ENCODE measurements at places on chromosomes 12 and 14.

GRCh38 chr14:90780519-90780918, 35.7 kb downstream of the TTC7B start:
- DNase-seq, result no peak

DNA sequence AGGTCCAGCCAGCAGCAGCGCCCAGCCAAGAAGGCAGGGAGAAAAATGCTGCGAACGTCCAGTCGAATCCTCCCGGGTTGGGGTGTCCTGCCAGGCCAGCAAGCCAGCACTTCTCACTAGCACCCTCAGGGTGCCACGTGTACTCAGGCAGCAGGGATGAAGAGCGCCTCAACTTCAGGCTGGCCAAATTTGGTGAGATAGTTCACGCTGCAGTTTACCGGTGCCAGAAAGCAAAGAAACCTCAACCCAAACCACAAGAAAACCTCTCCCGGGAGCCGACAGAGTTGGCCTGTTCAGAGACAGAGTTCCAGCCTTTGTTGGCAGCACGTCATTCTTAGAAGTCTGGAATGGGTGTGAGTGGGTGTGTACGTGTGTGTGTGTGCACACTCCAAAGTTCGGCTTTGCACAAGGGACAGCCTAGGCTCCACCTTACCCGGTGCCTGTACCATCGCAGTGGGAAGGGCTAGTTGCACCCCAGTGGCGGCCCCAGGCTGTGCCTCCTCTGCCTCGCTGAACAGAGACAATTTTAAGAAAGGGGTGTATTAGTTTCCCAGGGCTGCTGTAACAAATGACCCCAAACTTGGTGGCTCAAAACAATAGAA, 42.1 kb downstream of the ELK3 start:
- DNase-seq, result no peak

GRCh38 chr14:93716746-93717667, 71.3 kb downstream of the PRIMA1 start:
- no peak for DNase-seq

DNA sequence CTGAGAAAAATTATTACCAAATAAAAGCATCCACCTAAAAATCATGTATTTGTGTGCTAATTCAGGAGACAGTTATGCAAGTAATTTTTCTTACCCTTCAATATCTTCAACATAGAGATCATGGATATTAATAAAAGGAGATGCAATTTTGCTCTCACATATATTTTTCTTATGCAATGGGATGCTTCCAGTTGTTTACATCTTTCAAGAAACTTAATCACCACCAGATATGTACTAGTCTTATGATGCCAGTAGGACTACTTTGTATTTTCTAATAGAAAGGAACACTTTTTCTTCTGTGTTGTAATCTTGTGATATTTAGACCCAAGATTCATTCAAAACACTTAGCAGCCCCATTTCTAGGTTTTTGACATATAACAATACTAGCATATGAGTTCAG, 107.6 kb downstream of the NAV3 start:
- no peak for DNase-seq

GRCh38 chr12:118307069-118307954, 65.4 kb downstream of the TAOK3 start:
- no peak for DNase-seq

GRCh38 chr14:94360945-94361565, 27.3 kb downstream of the SERPINA1 start:
- DNase-seq, result no peak

DNA sequence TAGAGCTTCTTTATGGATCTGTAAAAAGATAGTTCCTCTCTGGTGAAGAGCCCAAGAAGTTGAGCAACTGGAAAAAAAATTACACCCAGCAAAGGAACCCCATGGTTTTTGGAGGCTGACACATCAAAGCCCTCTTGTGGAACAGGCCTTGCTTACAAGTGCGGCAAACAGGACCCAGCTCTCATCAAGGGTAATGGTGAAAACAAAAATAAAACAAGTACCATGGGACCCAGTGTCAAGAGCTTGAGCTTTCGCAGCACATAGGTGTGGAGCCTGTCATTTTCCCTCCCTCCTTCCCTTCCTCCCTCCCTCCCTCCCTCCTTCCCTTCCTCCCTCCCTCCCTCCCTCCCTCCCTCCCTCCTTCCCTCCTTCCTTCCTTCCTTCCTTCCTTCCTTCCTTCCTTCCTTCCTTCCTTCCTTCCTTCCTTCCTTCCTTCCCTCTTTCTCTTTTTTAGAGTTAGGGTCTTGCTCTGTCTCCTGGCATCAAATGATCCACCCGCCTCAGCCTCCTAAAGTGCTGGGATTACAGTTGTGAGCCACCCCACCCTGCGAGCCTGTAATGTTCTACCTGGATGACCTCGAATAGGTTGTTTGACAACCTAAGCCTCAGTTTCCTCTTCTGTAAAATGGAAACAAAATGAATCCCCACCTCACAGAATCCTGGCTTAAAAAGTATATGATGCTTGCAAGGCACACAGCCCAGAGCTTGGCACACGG, 114.3 kb upstream of the RPH3A start:
- DNase-seq, result no peak

DNA sequence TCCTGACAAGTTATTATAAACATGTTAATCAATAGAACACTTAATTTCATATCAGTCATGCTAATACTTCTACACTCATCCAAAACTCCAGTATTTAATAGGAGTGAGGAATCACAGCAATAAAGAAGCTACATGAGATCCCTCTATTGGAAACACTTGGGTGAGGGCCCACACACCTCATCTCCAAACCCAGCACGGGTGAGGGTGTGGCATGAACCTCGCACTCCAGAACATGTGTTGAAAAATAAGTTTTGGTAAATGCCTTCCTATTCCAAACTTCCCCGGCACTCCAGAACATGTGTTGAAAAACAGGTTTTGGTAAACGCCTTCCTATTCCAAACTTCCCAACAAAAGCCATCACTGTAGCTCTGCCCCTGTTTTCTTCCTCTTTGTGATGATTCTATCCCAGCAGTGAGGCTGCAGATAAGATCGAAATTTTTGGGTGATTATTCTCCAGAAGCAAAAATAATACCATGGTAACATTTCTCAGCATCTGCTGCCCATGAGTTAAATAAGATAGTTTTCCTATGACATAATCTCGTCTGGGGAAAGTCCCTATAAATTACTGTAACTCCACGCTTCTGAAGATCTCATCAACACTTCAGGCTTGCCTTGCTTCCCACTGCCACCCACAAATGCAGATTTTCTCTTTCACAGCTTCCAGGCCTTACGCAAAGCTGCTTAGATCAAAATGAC, 24.4 kb upstream of the PTPRB start:
- DNase-seq, result no peak

GRCh38 chr14:104557086-104557485, 22.5 kb upstream of the C14orf180 start:
- DNase-seq, result no peak

GRCh38 chr12:116562090-116562489, 2.9 kb downstream of the MAP1LC3B2 start:
- no peak for DNase-seq

GRCh38 chr14:90235179-90235976, 21.0 kb upstream of the PSMC1 start:
- peak; percentile 21 for DNase-seq

GRCh38 chr12:124520265-124520701, 47.1 kb downstream of the NCOR2 start:
- no peak for DNase-seq

GRCh38 chr12:120227233-120228040, 26.5 kb upstream of the RPLP0 start:
- DNase-seq, result no peak

DNA sequence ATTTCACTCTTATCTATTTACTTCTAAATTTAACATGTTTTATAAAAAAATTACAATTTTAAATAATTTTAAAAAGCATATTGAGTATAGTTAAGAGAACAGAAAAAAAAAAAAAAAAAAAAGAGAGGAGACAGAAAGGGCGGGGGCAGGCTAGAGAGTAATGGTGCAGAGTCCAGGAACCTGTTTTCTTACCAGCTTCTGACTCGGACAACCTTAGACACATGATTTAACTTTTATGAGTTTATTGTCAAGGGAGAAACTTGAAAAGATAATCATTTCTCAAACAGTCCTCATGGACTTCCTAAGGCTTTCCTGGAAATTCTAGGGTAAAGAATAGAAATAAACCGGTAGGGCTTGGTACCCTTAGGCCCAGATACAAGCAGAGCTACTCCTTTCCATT, 84.3 kb downstream of the RPS6KA5 start:
- DNase-seq, result no peak

GRCh38 chr12:57881475-57881874, 34.9 kb upstream of the CTDSP2 start:
- DNase-seq, result no peak

GRCh38 chr14:69325646-69326265, 65.8 kb downstream of the GALNT16 start:
- DNase-seq, result no peak
